ENCODE measurements at places on chromosomes 16 and 17.
A peak's percentile ranks its signal among the peaks of the same experiment; 100 is the strongest.

GRCh38 chr17:40351359-40352236 is 12.9 kb downstream of the GJD3 start:
- H3K27me3 ChIP-seq = no peaks in the 10 kb centered on the region
- H3K4me1 ChIP-seq = peaks cover 22% of the 10 kb centered on the region

DNA sequence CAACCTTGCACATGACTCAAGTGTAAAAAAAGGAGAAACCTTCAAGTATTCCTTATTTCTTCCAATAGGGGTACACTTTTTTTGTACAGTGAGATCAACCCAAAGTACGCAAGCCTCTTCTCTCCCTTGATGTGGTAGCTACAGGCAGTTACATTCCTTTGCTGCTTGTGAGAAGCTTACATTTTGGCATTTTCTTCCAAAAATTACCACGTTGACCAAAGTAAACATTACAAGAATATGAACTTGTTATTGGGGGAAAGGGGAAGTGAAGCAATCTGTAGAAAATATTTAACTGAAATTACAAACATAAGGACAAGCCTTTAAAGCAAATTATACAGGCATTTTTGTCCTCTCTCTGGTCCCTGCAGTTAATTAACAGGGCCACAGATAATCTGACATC is 97.0 kb upstream of the TOB1 start:
- DNase-seq = no peak
- H3K27ac ChIP-seq = no peak overlapping the region

- H3K27ac ChIP-seq = no peak overlapping the region
- H3K36me3 ChIP-seq = no peaks in the 10 kb centered on the region
- H3K27me3 ChIP-seq = no peaks in the 10 kb centered on the region
- no peak overlapping the region for H3K4me3 ChIP-seq
- no peak for DNase-seq
Observed at GRCh38 chr16:49698931-49699840, 156.7 kb downstream of the ZNF423 start.

DNA sequence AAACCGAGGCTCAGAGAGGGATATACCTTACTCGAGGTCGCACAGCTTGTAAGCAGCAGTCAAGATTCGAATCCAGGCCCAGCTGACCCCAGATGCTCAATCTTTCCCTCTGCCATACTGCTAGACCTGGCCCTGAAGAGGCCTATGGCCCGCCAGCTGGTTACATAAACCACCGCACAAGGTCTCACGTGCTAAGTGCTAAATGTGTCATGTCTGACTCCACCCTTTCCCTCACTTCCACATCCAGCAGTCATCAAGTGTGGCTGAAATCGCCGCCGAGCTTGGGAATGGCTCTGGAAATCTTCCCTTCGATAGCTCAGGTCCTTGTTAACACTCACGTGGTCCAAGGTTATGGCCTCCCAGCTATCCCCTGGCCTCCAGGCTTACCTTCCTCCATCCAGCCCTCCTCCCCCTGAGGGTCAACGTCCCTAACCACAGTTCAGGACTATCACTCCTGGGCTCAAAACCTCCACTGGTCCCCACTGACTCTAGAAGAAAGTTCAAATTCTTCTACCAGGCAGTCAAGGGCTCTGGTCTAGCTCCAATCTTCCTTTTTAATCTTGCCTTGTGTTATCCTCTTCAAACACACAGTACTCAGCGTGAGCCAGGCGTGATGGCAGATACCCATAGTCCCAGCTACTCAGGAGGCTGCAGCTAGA is 3.5 kb downstream of the ZBTB4 start:
- DNase-seq = no peak
- peaks cover 19% of the 10 kb centered on the region for H3K4me1 ChIP-seq

DNA sequence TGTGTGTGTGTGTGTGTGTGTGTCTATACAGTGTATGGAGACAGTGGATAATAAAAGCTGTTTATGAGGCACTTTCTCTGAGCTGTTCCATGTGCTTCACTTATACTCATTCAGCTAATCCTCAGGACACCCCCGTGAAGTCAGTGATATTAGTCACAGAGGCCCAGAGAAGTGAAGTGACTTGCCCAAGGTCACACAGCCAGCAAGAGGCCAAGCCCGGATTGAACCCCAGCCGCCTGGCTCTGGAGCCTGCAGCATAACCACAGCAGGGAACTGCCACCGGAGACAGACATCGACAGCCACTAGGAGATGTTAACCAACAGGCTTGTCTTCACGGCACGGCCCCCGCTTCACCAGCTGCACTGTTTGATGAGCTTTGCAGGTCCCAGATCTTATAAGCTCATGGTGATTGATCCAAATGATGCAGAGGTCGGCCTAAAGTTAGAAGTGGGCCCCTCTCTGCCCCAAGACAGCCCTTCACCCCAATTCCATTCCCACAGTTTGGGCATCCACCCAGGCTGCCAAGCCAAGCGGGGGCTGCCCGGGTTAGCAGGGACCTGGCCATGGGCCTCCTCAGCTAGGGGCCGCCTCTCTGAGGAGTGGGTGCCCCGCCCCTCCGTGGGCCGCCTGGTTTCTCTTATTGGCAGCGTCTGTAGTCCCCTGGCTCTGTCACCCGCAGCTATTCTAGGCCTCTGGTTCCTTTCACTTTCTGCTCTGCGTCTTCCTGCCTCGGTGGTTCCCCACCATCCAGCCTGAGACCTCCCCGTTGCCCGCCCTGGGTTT is 30.9 kb downstream of the SOCS1 start:
- H3K4me1 ChIP-seq = peaks cover 30% of the 10 kb centered on the region
- H3K4me3 ChIP-seq = peak overlapping the region; percentile 31
- no peaks in the 10 kb centered on the region for H3K27me3 ChIP-seq
- DNase-seq = peak; percentile 63
- H3K27ac ChIP-seq = peak overlapping the region; percentile 82

DNA sequence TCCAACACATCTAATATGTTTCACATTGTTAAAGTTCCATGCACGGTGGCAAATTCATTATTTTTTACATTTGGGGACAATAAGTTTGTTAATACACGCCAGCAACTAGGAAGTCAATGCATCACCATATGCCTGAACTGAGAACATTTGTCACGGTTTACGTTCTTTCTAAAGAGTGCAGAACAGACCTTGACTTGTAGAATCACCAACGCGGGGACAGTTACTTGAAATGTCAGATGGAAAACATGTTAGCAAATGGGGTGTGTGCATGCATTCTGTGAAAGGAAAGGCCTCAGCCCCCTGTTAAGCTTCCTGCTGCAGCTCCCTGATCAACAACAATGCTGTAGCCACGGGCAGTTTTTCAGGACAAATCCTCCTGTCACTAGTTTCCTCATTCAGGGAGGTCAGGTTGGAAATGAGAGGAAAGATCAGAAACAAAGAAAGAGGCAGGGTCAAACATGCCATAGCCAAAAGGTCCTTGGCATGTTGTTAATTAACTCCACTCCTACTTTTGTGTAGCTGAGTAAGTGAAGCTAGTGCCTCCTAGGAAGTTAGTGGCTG is 18.4 kb downstream of the SMIM36 start:
- H3K4me1 ChIP-seq = no peaks in the 10 kb centered on the region
- no peak overlapping the region for H3K27ac ChIP-seq
- H3K4me3 ChIP-seq = no peak overlapping the region
- no peak for DNase-seq
- H3K27me3 ChIP-seq = no peaks in the 10 kb centered on the region
- no peaks in the 10 kb centered on the region for H3K36me3 ChIP-seq

- H3K36me3 ChIP-seq = no peaks in the 10 kb centered on the region
- no peak for DNase-seq
- H3K4me1 ChIP-seq = no peaks in the 10 kb centered on the region
- H3K27ac ChIP-seq = no peak overlapping the region
- no peaks in the 10 kb centered on the region for H3K27me3 ChIP-seq
- H3K4me3 ChIP-seq = no peak overlapping the region
Observed at GRCh38 chr16:5062051-5062450, 3.7 kb downstream of the C16orf89 start.

DNA sequence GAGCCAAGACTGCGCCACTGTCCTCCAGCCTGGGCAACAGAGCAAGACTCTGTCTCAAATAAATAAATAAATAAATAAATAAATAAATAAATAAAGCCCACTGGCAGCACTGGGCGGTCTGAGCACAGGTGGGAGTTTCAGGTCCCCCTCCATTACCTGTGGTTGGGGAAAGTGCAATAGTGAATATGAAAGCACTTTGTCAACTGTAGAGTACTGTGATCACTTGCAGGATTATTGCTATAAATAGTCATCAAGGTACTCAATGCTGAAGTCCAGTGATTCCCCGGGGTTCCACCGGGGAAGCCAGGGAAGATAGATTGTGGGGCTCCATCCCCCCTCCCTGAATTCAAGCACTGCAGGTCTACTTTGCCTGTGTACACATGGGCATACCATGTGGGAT is 42.7 kb upstream of the CPNE2 start:
- no peaks in the 10 kb centered on the region for H3K4me1 ChIP-seq
- H3K36me3 ChIP-seq = peaks cover 80% of the 10 kb centered on the region
- H3K27ac ChIP-seq = no peak overlapping the region
- no peaks in the 10 kb centered on the region for H3K27me3 ChIP-seq

Data from effector memory CD4-positive, alpha-beta T cell (primary cell).